A549 treated with Mapracorat at 1 μM for 4 hours (cell line): ENCODE measurements at places on chromosomes 7 and 10. TPM values are rescaled to one million over a fixed set of nuclear protein-coding genes. Genes with fewer than 3 reads are reported as not detected.

The DNAJC12 gene
- total RNA-seq, result 51.9 to 68.0 TPM (median 54.4 TPM) in 5 replicates

The SGPL1 gene
- 26.1 to 32.5 TPM (median 27.9 TPM) in 5 replicates for total RNA-seq

The CCL24 gene
- total RNA-seq, result not detected in 5 replicates

The EEPD1 gene
- total RNA-seq, result 56.9 to 62.1 TPM (median 59.8 TPM) in 5 replicates

The TMEM184A gene
- 6.0 to 11.2 TPM (median 10.3 TPM) in 5 replicates for total RNA-seq
